Activated naive CD4-positive, alpha-beta T cell treated with anti-CD3 and anti-CD28 coated beads, Interleukin-2, amount 50 U/mL, for 72 hours (primary cell): ENCODE measurements at places on chromosomes 1 and 21. TPM values are rescaled to one million over a fixed set of nuclear protein-coding genes. Genes with fewer than 3 reads are reported as not detected.

GRCh38 chr1:84350104-84350503, 48.2 kb upstream of the DNASE2B start:
- DNase-seq, result no peak

GRCh38 chr1:114715952-114716303, 643 bp downstream of the NRAS start:
- DNase-seq, result no peak

DNA sequence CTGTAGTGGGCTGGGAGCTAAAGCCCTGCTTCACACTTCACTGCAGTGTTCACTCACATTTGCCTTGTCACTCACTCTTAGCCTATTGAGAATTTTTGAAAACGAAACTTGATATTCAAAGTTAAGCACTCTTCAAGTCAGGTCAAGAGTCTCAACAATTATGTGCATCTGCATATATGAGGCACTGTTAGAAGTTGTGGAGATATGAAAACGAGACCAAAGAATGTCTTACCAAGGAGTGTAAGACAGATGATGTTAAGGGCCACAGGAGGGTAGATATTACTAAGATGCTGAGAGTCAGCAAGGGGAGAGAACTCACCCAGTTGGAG, 64.7 kb upstream of the GJA8 start:
- no peak for DNase-seq

Gene CD52
- total RNA-seq, result 698 TPM

GRCh38 chr1:40630488-40631223, 34.8 kb downstream of the RIMS3 start:
- no peak for DNase-seq
